ENCODE measurements at places on chromosomes 16 and 17. TPM values are rescaled to one million over a fixed set of nuclear protein-coding genes. Genes with fewer than 3 reads are reported as not detected.

DNA sequence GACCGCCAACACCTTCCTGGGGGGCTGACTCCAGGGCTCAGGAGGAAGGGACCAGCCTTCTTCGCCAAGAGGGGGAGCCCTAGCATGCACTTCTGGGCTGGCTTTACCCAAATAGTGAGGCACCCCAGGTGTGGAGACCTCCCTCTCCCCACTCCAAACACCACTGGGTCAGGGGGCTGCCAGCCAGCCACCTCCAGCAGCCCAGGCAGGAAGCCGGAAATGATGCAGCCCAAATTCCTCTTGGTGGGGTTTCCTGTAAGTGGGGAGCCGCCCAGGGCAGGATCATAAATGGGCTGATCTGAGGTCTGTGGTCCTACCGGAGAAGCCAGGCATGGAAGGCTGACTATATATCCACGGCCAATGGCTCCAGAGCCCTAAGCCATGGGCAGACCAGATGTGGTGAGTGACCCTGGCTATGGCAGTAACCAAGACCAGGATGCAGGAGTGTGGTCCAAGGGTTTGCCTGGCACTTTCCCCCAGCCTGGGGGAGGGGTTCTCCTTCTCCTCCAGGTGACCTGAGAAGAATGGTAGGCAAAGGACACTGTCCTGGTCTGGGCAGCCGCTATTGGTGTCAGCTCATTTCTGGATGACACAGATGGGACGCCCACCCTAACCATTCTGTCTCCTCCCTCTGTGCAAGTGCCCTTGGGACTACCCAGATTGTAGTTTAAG is 4.2 kb downstream of the GIT1 start:
- peaks cover 25% of the 10 kb centered on the region for H3K4me1 ChIP-seq
- no peak for DNase-seq
- H3K36me3 ChIP-seq: peaks cover 7% of the 10 kb centered on the region
- H3K27ac ChIP-seq: no peak overlapping the region
- no peaks in the 10 kb centered on the region for H3K27me3 ChIP-seq

- no peak for DNase-seq
- no peak overlapping the region for H3K4me3 ChIP-seq
- H3K27ac ChIP-seq: no peak overlapping the region
- peaks cover 6% of the 10 kb centered on the region for H3K36me3 ChIP-seq
- no peaks in the 10 kb centered on the region for H3K27me3 ChIP-seq
- H3K4me1 ChIP-seq: peaks cover 5% of the 10 kb centered on the region
Observed at GRCh38 chr17:56983366-56983765, 5.4 kb downstream of the SCPEP1 start.

- no peaks in the 10 kb centered on the region for H3K36me3 ChIP-seq
- H3K27ac ChIP-seq: no peak overlapping the region
- DNase-seq: no peak
- no peaks in the 10 kb centered on the region for H3K27me3 ChIP-seq
- H3K4me3 ChIP-seq: no peak overlapping the region
- peaks cover 10% of the 10 kb centered on the region for H3K4me1 ChIP-seq
Observed at GRCh38 chr17:1094591-1094990, 85.2 kb downstream of the ABR start.

DNA sequence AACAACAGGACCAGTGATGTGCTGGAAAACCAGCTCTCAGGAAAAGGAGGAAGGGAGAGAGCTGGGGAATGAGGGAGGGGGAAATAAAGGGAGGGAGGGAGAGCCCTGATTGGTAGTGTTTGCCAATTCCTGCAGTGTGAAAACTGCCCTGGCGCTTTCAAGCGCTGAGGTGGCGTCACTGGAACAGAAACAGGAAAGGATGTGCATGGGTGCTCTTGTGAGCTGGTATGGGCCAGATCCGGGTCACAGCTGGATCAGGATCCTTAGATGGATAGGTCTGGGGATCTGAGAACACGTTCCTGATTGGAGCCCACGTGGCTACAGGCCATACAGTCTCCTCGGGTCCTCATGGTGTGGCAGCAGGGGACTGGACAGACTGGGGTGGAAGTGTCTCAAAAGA is 16.7 kb upstream of the MLKL start:
- H3K27ac ChIP-seq: no peak overlapping the region
- H3K4me1 ChIP-seq: no peaks in the 10 kb centered on the region
- H3K4me3 ChIP-seq: no peak overlapping the region
- H3K36me3 ChIP-seq: no peaks in the 10 kb centered on the region
- no peaks in the 10 kb centered on the region for H3K27me3 ChIP-seq

DNA sequence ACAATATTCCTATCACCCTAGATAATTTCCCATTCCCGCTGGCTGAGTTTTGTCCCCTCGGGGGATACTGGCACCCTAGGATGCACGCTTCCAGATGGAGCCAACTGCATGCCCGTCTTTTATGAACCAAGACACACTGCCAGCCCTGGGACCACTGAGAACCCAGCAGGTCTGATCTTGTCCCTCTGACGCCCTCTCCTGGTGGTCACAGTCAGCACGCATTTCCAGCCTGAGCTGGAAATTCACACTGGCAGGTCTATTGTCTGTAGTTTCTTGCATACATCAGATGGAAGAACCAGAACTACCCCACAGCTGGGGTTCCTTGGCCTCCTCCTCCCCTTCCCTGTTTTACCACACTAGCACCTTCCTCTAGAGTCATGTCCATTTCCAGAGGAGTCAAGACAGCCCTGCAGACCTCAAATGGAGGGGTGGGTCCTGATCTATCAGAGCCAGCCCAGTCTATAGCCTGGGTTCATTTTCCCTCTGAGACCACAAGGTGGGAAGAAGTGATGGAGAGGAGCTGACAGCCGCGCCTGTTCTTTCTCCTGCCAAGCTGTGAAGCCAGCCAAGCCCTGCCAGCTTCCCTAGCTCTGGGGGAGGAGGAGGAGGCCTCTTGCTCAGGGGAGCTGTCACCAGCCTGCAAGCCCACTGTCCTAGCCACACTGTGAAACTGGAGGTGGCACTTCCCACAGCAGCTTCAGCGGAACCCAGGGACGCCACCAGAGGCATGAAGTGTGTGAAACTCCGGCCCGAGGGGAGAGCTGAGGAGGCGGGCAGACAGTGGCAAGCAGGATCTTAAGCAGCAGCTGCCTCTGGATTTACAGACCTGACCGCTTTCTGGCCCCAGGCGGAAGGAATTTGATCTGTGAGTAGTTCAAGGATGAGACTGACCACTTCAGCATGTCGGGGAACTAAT is 29.3 kb downstream of the MXRA7 start:
- H3K27ac ChIP-seq: no peak overlapping the region
- no peaks in the 10 kb centered on the region for H3K36me3 ChIP-seq
- H3K4me3 ChIP-seq: no peak overlapping the region
- peaks cover 16% of the 10 kb centered on the region for H3K4me1 ChIP-seq

- H3K4me1 ChIP-seq: no peaks in the 10 kb centered on the region
- no peak for DNase-seq
- no peak within 1 kb of the TSS for H3K27ac ChIP-seq
- H3K36me3 ChIP-seq: no peaks in the 10 kb centered on the region
- H3K4me3 ChIP-seq: no peak within 1 kb of the TSS
Observed at GRCh38 chr17:69060822-69061221, at the start of gene ABCA9. ABCA9 (minus strand) TSS chr17:69060927; CDS start chr17:69051126, 9,801 bp downstream.

DNA sequence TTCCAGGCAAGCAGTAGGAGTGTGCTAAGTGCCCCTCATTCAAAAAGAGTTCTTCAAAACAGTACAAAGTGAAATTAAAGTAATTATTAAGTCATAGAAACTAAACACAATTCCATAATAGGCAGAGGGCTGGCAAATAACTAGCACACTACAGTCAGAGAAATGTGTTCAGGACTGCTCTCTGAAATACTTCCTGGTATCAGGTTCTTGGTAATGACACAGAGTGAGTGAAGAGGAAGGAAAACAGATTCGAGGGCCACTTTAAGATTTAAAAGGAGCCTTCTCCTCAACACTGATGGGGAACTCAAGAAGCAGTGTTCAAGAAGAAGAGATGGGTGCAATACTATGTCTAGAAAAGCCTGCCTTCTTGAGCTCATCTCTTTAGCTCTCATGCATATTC is 139.2 kb downstream of the TOX3 start:
- DNase-seq: no peak
- H3K4me1 ChIP-seq: no peaks in the 10 kb centered on the region
- no peaks in the 10 kb centered on the region for H3K27me3 ChIP-seq
- H3K27ac ChIP-seq: no peak overlapping the region

DNA sequence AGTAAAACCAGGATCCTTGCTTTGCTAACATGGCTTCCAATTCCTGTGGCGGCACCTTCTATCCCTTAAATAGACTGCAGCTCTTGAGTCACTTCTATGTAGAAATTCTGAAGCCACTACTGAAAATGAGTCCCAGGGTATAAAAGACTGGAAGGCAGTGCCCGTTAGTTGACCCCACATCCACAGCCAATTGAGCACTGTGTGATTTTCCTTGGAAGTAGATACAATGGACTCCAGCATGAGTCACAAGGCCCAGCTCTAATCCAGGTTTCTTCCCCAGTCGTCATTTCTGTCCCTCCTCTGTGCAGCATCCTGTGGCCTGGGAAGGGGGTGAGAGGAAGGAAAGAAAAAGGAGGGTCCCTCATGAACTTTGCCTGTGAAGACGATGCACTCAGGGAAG is 69.5 kb downstream of the HLF start:
- no peaks in the 10 kb centered on the region for H3K4me1 ChIP-seq
- H3K36me3 ChIP-seq: peaks cover 1% of the 10 kb centered on the region
- H3K27ac ChIP-seq: no peak overlapping the region

GRCh38 chr16:23252310-23252709 is 49.8 kb upstream of the SCNN1B start:
- no peak overlapping the region for H3K27ac ChIP-seq
- no peak overlapping the region for H3K4me3 ChIP-seq
- H3K27me3 ChIP-seq: no peaks in the 10 kb centered on the region
- no peaks in the 10 kb centered on the region for H3K36me3 ChIP-seq
- no peak for DNase-seq
- H3K4me1 ChIP-seq: peaks cover 5% of the 10 kb centered on the region

GRCh38 chr16:1378804-1379303 is 27.1 kb downstream of the GNPTG start:
- H3K4me1 ChIP-seq: peaks cover 6% of the 10 kb centered on the region
- H3K27ac ChIP-seq: peak overlapping the region; percentile 65
- no peaks in the 10 kb centered on the region for H3K36me3 ChIP-seq
- H3K27me3 ChIP-seq: no peaks in the 10 kb centered on the region
- no peak for DNase-seq
- H3K4me3 ChIP-seq: peak overlapping the region; percentile 59

GRCh38 chr16:89574681-89575246 is 794 bp upstream of the CPNE7 start:
- H3K36me3 ChIP-seq: no peaks in the 10 kb centered on the region
- H3K4me3 ChIP-seq: peak overlapping the region; percentile 64
- peak overlapping the region; percentile 71 for H3K27ac ChIP-seq
- no peak for DNase-seq
- no peaks in the 10 kb centered on the region for H3K4me1 ChIP-seq

DNA sequence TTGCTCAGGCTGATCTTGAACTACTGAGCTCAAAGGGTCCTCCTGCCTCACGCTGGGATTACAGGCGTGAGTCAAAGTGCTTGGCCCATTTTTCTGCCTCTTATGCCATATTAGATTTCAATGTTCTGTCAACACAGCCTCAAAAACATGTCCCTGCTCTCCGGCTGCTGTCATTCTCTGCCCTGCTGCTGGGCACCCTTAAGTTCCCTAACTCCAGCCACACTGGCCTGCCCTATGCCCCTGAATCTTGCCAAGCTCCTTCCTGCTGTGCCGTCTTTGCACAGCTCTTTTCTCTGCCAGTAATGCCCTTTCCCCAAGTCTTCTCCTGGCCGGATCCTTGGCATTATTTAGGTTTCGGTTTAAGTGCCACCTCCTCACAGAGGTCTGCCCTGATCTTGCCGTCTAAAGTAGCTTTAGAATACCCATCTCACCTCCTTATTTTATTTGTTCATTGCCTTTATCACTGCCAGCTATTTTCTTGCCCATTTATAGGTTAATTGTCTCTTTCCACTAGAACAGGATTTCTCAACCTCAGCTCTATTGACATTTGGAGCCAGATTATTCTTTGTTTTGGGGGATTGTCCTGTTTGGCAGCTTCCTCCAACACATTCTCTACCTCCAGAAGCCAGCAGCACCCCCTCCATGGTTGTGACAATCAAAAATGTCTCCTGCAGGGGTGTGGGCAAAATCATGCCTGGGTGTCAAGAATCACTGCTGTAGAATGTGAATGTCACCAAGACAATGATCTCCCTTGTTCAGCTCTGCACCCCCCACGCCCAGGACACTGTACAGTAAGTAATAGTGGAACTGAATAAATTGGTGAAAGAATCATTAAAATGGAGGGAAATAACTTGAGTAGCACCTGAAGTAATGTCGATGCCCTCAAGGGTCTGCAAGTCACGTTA is 168.2 kb downstream of the CYLD start:
- H3K36me3 ChIP-seq: no peaks in the 10 kb centered on the region
- no peak overlapping the region for H3K27ac ChIP-seq
- no peak for DNase-seq
- H3K27me3 ChIP-seq: no peaks in the 10 kb centered on the region

DNA sequence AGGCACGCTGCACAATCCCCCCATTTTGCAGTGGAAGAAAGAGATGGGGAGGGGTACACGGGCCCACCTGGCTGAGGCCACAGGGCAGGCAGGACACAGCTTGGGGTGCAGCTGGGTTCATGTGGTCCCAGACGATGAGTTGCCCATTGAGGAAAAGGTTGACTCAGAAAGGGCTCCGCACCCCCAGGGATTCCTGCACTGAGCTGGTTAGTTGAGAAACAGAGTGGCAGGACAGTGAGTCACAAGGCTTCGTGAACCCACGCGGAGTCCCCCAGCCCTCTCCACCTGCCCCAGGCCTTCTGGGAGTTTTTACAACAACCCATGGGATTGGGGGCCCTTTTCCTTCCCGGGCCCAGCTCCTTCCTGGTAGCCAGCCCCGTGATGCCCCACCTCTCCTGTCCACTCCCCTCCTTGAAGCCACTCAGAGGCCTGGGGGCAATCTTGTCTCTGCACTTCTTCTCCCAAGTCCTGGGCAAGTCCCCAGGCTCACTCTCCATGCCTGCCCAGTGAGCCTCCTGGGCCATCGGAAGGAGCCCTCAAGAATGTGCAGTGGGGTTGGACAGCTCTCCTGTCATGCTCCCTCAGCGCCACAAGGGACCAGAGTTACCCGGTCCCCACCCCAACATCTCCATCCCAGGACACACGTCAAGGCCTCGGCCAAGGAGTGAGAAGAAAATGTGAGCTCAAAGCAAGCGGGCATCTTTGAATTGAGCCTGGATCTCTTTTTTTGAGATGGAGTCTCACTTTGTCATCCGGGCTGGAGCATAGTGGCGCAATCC is 251.2 kb downstream of the PARN start:
- no peaks in the 10 kb centered on the region for H3K27me3 ChIP-seq
- no peaks in the 10 kb centered on the region for H3K36me3 ChIP-seq
- H3K4me1 ChIP-seq: no peaks in the 10 kb centered on the region
- H3K27ac ChIP-seq: no peak overlapping the region

Gene RASL10B
- total RNA-seq: 4.3 TPM

Gene NACA2
- total RNA-seq: not detected

Gene ACSM2A
- not detected for total RNA-seq

Gene SLC16A11
- not detected for total RNA-seq

Gene DGKE
- 19.1 TPM for total RNA-seq

All from Panc1 (cell line).